T-cell (primary cell): ENCODE measurements at places on chromosomes 5 and 9.

- no peak for DNase-seq
Observed at GRCh38 chr5:108516785-108517184, 134.9 kb upstream of the FBXL17 start.

GRCh38 chr9:1462626-1463308 lies 412.6 kb downstream of the DMRT2 start:
- DNase-seq, result no peak

GRCh38 chr5:64229163-64229774 lies 63.6 kb downstream of the RNF180 start:
- DNase-seq, result no peak

GRCh38 chr5:40985501-40985900 lies 76.2 kb downstream of the C7 start:
- DNase-seq, result no peak

DNA sequence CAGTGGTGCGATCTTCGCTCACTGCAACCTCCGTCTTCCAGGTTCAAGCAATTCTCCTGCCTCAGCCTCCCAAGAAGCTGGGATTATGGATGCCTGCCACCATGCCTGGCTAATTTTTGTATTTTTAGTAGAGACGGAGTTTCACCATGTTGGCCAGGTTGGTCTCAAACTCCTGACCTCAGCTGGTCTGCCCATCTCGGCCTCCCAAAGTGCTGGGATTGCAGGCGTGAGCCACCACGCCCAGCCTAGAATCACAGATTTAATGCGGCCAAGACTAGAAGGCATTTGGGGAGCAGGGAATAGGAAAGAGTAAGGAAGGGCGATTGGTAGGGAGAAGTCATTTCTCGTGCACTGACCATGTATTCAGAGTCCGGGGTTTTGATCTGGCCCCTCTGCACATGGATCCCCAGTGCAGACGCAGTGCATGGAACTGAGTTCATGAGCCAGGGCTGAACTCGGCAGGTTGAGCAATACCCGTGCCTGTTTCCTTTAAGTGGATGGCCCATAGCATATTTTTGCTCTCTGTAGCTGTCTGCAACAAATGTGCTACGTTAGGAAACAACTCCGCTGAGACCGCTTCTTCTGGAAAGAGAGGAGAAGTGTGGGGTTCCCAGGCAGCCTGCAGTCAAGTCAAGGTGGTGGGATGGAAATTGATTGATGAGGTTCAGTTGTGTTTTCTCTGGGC lies 3.4 kb upstream of the HMCN2 start:
- no peak for DNase-seq

- no peak for DNase-seq
Observed at GRCh38 chr9:20033511-20033910, 244.7 kb upstream of the SLC24A2 start.

GRCh38 chr9:36572515-36573418 lies at the start of gene MELK:
Gene MELK, plus strand, starts transcription at chr9:36572895. Its CDS starts 8,787 bp downstream, at chr9:36581682.
- peak; percentile 82 for DNase-seq

- DNase-seq, result peak; percentile 15
Observed at GRCh38 chr9:99253772-99254431, 31.8 kb downstream of the SEC61B start.

DNA sequence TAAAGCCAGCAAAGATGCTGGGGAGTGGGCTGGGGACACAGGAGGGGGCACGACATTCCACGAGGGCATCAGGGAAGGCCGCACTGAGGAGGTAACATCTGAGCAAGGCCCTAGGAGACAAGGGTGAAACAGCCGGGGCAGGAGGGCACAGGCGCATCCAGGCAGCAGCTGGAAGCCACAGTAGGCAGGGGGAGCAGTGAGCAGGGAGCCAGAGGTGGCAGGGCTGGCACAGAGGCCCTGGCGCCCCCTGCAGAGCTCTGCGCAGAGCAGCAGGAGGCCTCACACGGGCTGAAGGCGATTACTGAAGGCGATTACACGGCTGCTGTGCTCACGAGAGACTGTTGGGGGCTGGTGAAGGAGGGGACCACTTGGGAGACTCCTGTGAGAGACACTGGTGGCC lies 15.4 kb downstream of the LMAN2 start:
- no peak for DNase-seq

DNA sequence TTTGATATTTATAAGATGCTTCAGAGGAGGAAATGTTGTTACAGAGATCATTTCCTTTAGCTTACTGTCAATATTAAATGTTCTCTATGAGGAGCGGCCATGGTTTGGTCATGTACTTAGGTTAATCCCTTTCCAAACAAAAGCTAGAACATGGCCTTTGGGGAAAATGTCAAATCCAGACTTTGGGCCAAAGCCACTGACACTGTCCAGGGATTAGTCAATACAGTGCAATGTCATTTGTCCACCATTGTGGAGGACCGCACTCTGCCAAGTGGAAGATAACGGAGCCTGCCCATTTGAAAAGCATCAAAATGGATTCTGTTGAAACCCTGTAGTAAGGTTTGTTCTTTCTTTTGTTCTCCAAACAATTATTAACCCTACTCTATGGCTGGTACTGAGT lies 50.1 kb downstream of the FRMPD1 start:
- DNase-seq, result no peak

GRCh38 chr5:181259974-181260719 lies 796 bp downstream of the TRIM52 start:
- no peak for DNase-seq

GRCh38 chr9:79551994-79552393 lies 19.8 kb upstream of the TLE4 start:
- DNase-seq, result no peak

DNA sequence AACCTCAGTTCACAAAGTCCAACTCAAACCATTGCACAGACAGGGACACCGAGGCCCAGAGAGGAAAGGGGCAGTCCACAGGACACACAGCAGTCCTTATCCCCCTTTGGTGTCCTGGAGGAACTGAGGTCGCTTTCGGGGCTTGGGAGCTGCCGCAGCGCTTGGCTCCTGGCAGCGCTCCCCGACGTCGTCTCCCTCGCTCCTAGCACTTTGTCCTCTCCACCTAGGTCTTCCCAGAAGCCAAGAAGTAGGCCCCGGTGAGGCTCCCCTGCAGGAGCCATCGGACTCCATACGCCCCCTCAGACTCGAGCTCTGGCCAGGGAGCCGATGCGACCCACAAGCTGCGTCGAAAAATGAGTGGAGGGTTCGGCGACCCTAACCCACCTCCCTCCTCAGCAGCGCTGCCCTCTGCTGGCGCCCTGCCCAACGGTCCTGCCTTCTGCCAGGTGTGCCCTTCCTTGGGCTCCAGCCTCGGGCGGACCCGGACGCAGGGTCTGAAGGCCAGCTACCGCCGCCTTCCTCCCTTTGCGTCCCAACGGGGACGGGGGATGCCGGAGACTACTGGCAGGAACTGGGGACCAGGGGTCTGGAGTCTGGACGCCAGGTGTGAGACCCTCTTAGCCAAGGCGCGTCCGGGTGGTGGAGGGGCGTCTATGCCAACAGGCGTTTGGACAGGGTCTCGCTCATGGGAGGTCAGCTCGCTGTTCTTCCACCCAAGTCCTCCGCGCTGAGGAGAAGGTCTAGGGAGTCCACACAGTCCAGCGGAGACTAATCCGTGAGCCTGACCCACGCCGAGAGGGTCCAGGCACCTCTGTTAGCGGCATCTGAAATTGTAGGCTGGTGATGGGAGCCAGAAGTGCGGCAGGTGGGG lies 2.1 kb upstream of the PRDM12 start:
- DNase-seq, result no peak

GRCh38 chr9:93576258-93577077 lies at the start of gene PHF2:
Gene PHF2, plus strand, starts transcription at chr9:93576584. Its CDS starts 190 bp downstream, at chr9:93576774.
- DNase-seq, result peak; percentile 17

DNA sequence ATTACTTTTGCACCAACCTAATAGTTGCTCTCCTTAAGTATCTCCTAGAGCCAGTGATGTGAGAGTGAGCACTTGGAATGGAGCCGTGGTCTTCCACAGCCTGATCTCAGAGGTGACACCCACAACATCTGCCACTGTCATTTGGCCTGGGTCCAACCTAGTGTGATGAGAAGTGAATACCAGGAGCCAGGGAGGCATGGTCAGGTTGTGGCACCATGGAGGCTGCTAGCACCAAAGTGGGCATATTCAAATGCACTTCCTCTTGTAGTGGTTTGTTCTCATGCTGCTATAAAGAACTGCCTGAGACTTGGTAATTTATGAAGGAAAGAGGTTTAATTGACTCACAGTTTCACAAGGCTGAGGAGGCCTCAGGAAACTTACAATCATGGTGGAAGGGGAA lies 22.6 kb upstream of the CEP72 start:
- no peak for DNase-seq

DNA sequence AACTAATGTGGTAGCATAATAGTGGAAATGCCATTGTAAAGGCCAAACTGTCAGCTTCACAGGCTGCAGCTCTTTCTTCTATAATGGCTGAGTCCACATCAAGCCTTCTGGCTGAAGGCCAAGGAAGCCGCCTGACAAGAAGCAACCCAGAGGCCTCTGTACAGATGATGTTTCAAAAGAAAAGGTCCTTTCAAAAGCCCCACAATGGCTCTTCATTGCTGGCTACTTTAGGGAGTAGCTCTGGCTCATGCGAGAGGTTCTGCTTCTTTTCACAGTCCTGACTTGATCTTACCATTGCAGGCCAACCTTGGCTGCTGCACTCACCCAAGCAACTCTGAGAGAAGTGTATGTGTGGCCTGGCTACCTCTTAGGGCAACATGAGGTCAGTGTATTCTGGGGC lies 54.5 kb upstream of the EQTN start:
- DNase-seq, result no peak

DNA sequence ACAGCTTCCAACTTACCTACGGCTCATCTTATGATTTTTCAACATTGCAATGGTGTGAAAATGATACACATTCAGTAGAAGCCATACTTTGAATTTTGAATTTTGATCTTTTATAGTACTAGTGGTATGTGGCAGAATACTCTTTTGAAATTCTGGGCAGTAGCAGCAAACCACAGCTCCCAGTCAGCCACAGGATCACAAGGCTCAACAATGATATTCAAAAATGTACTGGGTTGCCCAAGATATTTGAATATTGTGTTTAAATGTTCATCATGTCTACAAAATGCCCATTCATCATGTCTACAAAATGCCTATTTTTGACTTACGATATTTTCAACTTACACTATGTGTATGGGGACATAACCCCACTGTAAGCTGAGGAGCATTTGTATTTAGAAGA lies 81.3 kb upstream of the PRR16 start:
- DNase-seq, result no peak

- DNase-seq, result no peak
Observed at GRCh38 chr5:14063138-14063537, 80.0 kb upstream of the TRIO start.

DNA sequence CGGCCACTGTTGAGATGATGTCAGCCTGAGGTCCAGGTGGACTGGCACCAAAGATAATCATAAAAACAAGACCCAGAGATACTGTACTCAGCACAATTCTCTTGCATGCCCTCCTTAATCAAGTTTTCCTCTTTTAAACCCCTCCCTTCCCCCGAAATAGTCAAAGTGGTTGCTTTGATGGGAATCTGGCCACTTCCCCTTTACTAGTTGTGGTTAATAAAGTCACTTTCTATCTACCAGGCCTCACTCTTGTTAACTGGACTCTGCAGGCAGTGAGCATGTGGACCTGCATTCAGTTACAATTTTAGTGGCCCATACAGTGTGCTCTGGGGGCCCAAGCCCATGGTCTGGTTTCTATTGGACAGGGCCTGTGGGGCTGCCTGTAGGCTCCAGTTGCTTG lies 17.5 kb downstream of the FBP2 start:
- DNase-seq, result no peak

DNA sequence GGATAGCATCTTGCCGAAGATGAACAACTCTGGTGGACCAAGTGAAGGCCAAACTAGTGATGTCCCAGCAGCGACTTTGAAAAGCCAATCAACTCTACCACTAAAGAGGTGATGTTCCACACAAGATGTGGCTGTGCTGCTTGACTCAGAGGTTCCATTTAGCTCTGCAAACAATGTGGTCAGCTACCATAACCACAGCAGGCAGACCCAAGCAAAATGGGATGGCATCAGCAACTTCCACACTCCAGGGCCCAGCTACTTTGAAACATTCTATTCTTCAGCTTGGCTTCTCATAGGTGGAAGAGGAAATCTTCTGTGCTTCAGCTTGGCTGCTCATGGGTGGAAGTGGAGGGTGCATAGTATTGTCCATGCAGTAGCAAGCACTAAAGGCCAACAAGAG lies 70.5 kb downstream of the IRX2 start:
- DNase-seq, result no peak

DNA sequence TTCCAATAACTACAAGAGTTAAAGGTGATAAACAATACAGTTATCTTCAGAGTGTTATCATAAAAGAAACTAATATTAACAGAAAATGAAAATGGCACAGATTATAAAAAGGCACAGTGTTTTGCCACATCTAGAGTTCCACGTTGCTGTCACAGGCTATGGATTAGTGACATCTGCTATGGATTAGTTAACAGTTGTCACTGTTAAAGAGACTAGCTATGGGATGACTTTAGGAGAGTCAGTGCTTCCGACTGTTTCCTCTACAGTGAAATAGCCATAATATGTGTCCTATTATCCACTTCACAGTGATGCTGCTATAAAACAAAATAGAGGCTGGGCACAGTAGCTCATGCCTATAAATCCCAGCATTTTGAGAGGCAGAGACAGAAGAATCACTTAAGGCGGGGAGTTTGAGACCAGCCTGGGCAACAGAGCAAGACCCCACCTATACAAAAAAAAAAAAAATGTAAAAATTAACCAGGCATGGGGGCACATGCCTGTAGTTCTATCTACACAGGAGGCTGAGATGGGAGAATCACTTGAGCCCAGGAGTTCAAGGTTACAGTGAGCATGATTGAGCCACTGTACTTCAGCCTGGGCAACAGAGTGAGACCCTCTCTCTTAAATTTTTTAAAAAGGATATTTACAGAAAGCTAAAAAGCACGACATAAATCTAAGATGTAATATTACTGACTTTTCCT lies 19.7 kb downstream of the MAPKAP1 start:
- DNase-seq, result no peak

DNA sequence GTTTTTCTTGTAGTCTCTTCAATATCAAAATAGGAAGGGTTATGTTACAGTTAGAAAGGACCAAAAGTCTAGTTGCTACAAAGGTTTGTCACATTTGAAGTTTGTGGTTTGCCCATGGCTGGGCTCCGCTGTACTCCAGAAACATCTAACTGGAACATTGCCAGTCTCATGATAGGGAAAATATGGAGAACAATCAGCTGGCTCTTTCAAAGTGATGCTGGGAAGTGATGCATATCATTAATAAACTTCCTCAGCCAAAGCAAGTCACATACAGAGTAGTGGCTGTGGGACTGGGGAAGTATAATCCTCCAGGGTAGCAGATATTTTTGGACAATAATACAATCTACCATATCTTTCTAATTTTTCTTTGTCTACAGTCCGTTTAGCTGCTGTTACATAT lies 8.8 kb downstream of the BTF3 start:
- no peak for DNase-seq

DNA sequence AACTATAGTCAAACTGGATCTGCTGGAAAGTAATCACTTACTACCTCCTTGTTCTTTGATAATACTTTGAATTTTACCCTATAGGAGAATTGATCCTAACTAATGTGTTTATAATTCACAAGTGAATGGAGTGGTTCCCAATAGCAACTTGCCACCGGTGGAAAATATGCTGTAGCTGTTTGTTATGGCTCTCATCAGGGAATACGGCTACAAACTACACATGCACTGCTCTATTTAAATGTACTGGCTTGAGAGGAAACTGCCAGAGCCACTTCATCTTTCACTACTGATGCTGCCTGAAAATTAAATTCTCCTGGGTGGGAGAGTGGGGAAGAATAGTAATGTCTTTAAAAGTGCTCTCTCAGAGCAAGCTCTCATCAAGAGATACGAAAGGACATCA lies 448.5 kb upstream of the GRAMD2B start:
- DNase-seq, result no peak
